ENCODE measurements at places on chromosomes 6 and 20.
A peak's percentile ranks its signal among the peaks of the same experiment; 100 is the strongest.

DNA sequence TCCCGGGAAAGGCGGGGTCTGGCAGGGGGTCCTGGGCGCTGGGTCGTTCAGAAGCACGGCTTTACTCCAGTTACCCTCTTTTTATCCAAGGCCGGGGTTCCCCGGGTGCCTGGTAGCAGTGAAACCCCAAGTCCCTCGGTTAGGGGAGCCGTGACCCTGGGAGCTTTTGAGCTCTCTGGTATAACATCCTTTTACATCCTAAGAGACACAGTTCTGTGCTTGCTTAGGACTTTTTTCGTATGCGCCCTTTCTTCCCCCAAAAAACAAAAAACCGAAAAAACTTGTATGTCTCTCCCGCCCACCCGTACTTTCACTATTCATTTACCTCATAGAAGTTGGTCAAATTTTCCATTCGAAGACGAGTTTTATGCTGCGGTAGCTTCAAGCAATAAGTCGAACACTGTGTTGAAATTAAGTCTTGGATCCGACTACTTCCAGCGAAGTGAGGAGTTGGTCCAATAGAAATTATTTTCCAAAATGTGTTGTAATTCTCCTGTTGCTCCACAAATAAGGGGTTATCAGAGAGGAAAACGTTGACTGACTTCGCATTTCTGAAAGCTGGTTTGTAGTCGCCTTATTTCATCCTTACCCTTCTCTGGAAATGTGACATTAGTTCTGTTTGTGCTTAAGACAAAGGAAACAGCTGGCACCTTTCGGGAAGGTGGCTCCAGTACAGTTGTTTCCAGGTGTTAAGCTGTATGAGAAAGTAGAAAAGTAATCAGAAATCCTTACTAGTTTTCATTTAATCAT lies 816 bp upstream of the MAN1A1 start:
- peak; percentile 53 for DNase-seq

- DNase-seq, result no peak
Observed at GRCh38 chr20:58523072-58523970, 8.1 kb upstream of the APCDD1L start.

- no peak for DNase-seq
Observed at GRCh38 chr6:9732056-9732455, 682.8 kb downstream of the TFAP2A start.

GRCh38 chr20:10509376-10509775 lies 74.3 kb downstream of the SLX4IP start:
- no peak for DNase-seq

- DNase-seq, result no peak
Observed at GRCh38 chr6:53593001-53593488, 48.1 kb upstream of the GCLC start.

DNA sequence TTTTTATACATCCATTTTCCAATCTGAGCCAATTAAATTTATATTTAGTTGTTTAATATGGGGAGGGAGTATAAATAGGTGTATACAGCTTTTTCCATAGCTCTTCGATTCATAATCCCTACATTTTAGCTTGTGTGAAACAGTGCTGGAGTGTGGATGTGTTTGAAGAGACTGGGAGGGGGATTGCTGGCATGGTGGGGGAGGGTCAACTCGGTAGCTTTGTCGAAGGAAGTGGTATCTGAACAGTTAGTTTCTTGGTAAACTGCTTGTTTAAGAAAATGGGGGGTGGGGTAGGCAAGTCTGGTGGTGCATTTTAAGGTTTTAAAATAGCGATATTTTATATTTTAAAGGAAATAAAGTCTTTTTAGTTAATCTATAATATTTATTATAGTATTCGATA lies 1.4 kb upstream of the LIN28B start:
- DNase-seq, result no peak

GRCh38 chr6:56510984-56511531 lies 131.6 kb downstream of the DST start:
- no peak for DNase-seq

DNA sequence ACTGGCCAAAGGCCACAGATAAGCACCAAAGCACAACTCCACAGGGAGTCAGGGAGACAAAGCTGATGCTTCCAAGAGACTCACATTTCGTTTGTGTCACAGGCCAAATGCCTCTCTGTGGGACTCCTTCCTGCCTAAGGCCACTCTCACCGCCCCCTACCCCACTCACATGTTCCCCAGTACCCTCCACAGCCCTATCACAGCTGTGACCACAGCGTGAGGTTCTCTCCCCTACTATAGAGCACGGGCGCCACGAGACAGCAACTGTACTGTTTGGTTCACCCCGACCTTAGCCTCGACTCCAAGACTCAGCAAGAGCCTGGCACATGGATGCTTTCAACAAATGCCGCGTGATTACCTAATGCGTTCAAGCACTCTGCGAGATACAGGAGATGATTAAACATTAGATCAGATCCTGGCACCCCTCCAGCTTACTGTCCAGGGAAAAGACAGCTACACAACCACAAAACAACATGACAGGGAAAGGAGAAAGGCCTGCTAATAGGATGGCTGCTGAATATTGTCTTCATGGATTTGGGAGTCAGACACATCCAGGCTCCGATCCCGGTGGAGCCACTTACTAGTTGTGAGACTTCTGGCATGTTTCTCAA lies 105.5 kb downstream of the AGPAT4 start:
- no peak for DNase-seq

Data from stimulated activated CD4-positive, alpha-beta T cell treated with anti-CD3 and anti-CD28 coated beads, TNF-alpha, amount 100 ng/mL, for 48 hours (primary cell).